ENCODE measurements at places on chromosomes 2 and 18.

GRCh38 chr2:210157526-210157925 is 13.7 kb downstream of the KANSL1L start:
- no peak for DNase-seq

DNA sequence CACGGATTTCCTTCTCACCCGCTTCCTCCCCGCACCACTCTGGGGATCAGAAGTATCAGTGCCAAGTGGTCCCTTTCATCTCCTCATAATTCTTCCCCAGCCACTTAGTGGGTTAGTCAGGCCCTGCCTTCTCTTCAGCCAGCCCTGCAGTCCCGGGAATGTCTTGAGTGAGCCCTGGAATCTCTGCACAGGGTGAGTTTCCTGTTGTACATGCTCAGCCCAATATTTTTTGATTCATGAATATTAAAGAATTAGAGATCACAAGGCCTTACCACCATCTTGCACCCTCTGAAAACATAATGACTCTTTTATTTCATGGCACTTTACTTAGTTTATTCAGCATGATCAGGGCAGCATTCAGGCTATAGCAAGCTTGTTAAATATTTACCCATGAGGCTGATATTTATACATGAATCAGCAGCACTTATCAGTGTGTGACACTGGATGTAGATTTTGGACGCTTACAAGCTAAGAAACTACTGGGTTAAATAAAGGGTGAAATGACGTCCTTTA is 159.4 kb upstream of the FOSL2 start:
- DNase-seq, result no peak

DNA sequence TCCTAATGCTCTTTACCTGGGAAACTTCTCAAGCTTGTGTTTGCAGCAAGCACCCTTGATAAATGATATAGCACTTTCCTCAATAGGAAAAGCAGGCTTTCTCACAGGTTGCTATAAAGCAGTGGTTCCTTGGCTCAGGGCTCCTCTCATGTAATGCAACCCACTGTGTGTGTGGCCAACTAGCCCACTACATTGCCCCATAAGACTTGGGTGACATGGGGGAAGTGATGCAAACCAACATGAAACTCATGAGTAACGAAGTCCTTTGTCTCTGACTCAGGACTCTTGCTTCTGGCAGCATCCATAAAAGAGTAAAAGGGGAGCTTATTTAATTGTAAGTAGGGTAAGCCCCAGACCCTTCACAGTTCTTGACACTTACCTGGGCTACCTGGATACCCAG is 106.9 kb downstream of the COL4A4 start:
- DNase-seq, result no peak

DNA sequence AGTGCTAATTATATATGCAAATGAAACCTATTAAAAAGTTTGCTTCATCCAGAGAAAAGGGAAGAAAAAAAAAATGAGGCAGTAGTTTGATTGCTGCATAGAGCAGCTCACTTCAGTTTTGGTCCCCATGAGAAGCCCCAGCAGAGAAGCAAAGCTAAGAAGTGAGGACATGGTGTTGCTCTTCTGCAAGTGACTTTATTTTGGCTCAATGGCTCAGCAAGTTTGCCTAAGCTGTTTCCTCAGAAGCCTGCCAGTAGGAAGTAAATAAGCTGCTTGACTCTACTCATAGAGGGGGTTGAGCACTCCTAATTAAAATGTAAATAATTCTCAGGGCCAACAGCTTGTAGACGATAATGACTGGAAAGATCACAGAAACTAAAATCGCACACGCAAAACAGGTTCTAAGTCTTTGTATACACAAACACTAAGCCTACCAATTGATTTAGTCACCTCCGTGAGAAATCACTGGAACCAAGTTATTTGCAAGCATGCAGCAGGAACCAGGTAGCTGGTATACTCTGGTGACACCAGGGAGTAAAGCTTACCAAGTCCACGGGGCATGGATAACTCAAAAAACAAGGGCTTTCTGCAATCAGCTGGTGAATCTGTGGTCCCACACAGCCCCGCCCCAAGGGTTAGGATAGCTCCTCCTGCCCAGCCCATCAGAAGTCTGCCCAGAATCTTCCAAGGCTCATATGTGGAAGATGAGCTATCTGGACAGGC is 39.7 kb upstream of the NABP1 start:
- DNase-seq, result no peak

- DNase-seq, result no peak
Measured at GRCh38 chr2:27152796-27153464, 4.1 kb downstream of the TCF23 start.

DNA sequence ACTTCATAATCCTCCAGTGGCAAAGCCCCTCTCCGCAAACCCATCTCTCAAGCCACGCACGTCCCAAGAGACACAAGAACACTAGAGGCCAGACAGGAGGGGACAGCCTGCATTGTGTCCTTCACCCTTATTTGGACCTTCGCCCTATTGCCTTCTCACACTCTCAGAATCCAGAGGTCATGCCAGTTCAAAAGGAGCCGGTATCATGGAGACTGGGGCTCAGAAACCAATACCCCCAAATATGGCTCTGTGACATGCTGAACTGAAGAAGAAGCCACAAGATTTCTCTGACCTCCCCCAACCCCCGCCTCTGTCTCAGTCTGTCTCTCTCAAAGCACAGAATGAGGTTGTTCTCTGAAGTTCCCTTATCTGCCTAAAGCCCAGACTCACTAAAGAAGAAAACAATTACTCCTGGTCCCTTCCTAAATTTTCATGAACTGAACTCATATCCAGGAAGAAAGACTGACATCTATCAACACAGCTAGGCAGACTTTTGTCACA is 19.2 kb upstream of the SPATA3 start:
- DNase-seq, result no peak

GRCh38 chr2:170502361-170503130 is 212.6 kb upstream of the SP5 start:
- no peak for DNase-seq

DNA sequence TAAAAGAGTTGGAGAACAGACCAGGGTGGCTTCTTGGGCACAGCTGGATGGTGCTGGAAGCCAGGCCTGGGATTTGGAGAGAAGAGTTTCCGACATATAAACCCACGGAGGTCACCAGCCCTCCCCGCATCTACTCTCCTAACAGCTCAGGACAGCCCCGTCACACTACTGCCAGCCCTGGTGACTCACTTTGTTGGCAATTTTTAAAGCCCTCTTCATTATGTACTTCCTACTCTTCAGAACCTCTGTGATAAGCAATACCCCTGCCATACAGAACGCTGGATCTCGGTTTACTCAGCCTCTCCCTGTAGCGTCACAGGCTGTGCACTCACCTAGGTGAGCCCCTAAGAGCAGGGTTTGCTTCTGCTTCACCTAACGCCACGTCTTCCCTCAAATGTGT is 48.1 kb downstream of the ID2 start:
- no peak for DNase-seq

- peak; percentile 81 for DNase-seq
Measured at GRCh38 chr2:238097988-238098871, 1.9 kb upstream of the ESPNL start.

DNA sequence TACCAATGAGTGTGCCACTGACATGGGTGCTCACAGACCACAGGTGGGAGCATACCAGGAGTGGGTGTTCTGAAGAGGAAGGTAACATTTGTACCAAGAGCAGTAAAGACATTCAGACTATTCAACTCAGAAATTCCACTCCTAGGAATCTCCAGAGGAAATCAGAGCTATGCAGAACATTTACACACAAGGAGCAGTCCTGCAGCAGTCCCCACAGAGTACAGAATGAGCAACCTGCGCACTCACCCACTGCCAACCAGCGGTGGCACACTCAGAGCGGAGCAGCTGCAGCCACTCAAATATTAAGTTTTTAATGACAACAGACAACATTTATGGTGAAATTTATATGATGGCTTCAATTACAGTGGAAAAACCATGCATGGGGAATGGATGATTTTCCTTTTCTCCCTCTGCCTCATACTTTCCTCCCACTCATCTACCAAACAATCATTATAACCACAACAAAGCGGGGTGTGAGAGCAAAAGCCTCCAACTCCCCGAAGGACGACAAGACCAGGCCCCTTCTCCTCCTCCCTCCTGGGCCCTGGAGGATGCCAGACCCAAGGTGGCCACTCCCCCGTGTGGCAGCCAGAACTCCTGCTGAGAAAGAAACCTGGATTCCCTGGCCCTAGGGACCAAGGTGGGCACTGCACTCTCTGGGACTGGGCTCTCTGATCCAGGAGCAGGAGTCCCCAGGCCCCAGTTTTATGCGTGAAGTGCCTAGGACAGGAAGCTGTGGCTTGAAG is 5.4 kb downstream of the HS6ST1 start:
- peak; percentile 22 for DNase-seq

- DNase-seq, result no peak
Measured at GRCh38 chr18:61703508-61703907, 189.3 kb downstream of the RNF152 start.

DNA sequence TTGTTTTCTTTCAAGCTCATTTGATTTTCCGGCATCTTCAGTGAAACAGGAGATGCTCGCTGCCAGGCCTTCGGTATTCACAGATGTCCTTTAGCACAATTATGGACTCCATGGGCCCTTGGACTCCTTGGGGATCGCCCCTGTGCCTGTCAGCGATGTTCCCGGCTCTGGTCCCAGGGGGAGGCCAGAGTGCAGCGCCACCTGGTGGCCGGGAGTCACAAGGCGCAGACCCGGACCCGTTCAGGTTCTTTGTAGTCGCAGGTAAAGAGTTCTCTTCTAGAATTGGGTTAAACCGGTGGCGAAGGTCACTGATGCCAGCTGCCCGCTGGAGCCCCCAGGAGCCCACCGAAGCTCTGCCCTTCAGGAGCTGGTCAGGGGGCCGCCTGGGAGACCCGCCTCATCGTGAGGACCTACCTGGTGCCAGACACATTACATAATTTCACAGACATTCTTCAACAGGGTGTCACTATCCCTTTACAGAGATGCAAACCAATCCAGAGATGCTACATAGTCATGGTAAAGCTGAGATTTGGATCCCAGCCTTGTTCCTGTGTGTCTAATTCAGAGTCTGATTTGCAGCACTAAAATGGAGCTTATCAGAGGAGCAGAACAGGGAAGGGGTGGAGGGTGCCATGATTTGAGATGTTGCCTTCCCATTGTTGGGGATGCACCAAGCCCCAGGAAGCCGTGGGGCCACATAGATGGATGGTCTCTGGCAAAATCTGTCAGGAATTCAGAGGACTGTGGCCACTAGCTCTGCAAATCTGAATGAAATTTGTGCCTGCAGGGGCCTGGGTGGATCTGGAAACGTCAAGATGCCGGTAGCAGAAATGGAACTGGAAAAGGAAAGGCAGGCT is 6.0 kb upstream of the INPP5D start:
- DNase-seq, result peak; percentile 88

- DNase-seq, result no peak
Measured at GRCh38 chr2:157792335-157793052, 83.6 kb downstream of the ACVR1 start.

GRCh38 chr2:172462373-172462848 is 35.0 kb downstream of the ITGA6 start:
- no peak for DNase-seq

DNA sequence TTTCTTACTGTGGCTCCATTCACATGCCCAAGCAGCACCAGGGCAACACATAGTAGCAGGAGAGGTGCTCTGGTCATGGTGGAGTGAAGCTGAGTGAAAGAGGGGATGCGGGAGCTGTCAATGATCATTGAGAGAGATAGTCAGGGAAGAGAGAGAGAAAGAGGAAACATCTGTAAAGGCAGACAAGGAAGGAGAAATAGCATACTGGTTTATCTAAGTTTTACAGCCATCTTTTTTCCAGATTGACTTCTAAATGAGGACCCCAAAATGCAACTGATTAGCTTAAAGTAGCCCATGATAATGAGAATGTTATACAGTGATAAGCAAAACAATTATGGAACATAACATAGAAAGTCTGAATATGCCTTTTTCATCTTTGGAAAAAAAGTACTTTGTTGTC is at the start of gene C2orf66:
TSS of gene C2orf66 (minus strand) at position 96 of the 400 bp plus-strand sequence. CDS start at position 77, 19 bp downstream.
- DNase-seq, result no peak

- no peak for DNase-seq
Measured at GRCh38 chr2:8026381-8026780, 655.5 kb upstream of the ID2 start.

GRCh38 chr2:112627060-112628040 is 18.4 kb upstream of the SLC20A1 start:
- DNase-seq, result no peak

- DNase-seq, result no peak
Measured at GRCh38 chr2:9703085-9703678, 72.4 kb upstream of the YWHAQ start.

DNA sequence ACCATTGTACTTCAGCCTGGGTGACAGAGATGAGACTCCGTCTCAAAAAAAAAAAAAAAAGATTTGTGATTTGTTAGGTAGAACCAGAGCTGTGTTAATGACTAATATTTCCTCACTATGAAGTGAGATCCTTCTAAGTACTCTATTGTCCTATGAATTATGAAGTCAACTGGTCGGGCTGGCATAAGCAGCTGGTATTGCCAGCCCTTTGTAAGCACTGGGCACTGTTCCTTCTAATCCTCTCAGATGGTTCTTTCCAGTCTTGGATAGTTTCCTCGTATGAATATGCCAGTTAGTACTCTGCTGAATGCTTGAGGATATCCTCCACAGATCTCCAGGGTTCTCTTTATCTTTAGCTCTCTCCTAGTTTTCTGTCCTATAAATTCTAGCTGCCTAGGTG is 223.1 kb upstream of the SP5 start:
- DNase-seq, result no peak

GRCh38 chr2:155141418-155141817 is 442.9 kb downstream of the KCNJ3 start:
- DNase-seq, result no peak

DNA sequence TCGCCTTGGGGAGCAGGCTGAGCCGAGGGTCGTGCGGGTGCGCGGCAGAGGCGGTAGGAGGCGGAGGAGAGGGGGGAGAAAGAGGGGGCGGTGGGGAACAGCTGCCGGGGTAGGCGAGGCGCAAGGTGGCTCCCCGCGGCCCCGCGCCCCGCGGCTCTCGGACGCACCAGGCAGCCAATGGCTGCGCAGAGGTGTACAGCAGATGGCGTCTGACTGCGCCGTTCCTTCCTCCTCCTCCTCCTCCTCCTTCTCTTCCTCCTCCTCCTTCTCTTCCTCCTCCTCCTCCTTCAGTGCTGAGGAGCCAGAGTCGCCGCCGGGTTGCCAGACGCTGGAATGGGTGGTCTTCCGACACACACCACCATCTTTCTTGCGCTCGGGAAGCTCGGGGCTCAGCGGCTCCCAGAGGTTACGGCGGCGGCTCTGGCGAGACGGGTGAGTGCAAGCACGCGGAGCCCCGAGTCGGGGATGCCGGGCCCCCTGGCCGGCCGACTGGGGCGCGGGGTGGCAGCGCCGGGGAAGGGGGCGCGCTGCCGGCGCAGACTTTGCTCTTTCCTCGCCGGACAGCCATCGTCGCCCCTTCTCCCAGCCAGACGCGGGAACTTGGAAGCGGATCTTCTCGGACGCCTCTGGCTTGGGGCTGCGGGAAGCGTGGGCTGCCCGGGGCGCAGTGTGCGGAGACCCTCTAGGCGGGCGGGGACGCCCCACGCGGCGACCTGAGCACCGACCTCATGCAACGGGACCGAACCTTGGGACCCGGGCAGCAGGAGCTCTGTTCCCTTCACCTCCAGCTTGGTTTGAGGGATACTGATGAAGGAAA is at the start of gene THSD7B:
TSS of gene THSD7B (plus strand) at position 290 of the 817 bp plus-strand sequence. CDS start 116,634 bp downstream, outside the sequence.
- DNase-seq, result peak; percentile 29

DNA sequence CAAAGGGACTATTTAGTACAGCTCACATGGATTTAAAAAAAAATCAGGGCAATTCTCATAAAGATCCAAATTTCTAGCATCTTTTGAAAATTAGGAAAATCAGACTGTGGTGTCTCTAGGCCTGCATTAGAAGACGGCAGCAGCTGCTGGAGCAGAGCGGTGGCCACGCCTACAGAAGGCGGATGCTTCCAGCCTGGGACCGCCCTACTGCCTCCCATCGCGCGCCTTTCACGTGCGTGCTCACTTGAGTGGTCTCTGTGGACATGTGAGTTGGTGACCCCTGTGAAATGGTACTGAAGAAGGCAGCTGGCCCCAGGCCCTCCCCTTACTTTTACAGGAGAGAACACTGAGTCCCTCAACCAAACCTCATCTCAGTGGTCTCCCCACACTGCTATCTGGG is 15.2 kb upstream of the ZFP36L2 start:
- peak; percentile 46 for DNase-seq
